Cerebellar nuclear complex (tissue), 1 donor: ENCODE measurements at places on chromosomes 12 and 14.

DNA sequence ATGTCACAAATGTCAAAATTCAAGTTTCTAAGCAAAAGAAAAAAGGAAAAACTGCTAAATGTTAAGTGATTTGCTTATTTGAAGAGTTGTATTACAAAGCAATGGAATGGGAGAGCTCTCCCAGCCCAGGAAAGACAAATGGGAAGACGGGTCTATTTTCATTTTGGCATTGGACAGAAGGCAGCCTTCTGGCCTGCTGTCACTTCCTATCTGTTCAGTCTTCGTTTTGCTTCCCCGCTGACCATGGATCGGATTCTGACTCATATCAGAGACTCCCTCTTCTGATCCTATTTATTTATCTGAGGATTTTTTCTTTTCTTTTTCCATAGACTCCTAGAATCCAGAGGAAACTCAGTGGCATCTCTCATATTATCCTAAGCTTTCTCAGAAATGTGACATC is 634.9 kb downstream of the DIO2 start:
- DNase-seq = peak; percentile 76

DNA sequence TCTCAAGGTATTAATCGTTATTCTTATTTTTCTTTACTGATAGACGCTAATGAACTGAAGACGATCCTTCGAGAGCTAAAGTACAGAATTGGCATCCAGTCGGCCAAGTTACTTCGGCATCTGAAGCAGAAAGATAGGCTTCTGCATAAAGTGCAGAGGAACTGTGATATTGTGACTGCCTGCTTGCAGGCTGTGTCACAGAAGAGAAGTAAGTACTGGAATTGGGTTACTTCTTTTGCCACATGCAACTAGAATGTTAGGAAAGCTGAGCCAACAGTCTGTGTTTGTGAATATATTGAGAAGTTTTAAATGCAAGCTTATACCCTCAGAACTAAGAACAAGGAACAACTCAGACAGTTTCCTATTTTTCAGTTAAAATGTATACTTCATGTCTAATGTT is 26.6 kb upstream of the GNS start:
- no peak for DNase-seq

DNA sequence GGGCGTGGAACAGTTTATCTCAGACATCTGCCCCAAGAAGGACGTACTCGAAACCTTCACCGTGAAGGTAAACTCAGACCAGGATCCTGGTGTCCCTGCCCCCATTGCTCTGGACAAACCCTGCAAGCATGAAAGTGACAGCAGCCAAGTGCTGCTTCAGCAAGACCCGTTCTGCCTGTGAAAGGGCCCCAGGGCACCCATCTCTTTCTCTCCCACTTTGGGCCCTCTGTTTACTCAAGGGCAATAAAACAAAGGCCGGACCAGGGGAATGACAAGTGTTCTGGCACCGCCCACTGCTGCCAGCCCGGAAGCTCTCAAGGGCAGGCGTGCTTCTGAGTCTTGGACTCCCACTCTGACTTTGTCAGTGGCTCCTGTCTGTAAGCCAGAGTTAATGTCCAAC is 35.3 kb downstream of the CD9 start:
- no peak for DNase-seq

GRCh38 chr12:49974677-49975317 is 2.0 kb downstream of the AQP6 start:
- DNase-seq = no peak

GRCh38 chr12:89544681-89545184 is 18.9 kb upstream of the POC1B start:
- DNase-seq = peak; percentile 40

- DNase-seq = no peak
Observed at GRCh38 chr14:26190646-26191045, 407.2 kb downstream of the NOVA1 start.

DNA sequence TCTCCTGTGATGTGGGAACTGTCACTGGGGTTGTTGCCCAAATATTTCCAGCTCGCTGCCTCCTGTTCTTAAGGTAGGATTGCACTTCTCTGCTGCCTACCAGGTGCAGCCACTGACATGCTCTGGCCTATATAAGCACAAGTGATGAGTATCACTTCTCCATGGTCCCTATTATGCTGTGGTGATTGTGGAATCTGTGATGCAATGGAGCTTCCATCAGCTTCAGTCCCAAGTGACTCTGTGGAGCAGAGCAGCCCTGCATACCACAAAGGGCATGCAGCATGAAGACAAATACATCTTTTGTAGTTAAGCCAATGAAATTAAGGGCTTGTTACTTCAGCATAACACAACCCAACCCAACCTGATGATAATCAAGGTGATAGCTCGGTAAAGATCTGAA is 43.5 kb downstream of the CKAP4 start:
- no peak for DNase-seq

GRCh38 chr12:95126076-95126475 is 52.7 kb upstream of the NR2C1 start:
- DNase-seq = no peak

DNA sequence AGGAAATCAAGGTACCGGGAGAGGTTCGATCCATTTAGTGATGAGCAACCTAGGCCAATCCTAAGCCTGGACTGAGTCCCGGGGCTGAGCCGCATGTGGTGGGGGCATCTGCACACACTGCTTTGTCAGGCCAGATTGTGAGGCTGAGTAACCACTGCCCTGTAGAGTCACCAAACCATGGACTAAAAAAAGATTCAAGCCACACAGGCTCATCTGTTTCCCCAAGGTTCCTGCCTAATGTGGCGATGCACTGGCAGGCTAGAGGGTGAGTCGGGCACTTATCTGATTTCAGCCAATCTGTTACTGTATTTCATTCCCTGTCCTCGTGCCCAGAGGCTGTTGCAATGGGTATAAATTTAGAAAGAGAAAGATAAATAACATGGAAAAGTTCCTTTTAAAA is 140.8 kb downstream of the TTC7B start:
- DNase-seq = peak; percentile 97

DNA sequence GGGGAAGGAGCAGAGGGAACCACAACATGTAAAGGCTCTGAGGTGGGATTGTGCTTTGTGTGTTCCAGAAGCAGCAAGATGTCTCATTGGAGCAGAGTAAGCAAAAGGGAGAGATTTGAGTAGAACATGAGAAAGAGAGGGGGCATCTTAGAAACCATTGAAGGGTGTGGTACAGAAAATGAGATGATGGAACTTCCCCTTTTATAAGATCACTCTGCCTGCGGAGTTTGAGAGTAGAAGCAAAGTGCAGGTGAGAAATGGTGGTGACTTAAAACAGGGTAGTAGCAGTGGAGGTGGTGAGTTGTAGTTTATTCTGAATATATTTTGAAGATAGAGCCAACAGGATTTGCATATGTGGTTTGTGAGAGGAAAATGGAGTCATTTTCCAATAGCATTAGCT is 56.0 kb downstream of the FBXO34 start:
- no peak for DNase-seq

DNA sequence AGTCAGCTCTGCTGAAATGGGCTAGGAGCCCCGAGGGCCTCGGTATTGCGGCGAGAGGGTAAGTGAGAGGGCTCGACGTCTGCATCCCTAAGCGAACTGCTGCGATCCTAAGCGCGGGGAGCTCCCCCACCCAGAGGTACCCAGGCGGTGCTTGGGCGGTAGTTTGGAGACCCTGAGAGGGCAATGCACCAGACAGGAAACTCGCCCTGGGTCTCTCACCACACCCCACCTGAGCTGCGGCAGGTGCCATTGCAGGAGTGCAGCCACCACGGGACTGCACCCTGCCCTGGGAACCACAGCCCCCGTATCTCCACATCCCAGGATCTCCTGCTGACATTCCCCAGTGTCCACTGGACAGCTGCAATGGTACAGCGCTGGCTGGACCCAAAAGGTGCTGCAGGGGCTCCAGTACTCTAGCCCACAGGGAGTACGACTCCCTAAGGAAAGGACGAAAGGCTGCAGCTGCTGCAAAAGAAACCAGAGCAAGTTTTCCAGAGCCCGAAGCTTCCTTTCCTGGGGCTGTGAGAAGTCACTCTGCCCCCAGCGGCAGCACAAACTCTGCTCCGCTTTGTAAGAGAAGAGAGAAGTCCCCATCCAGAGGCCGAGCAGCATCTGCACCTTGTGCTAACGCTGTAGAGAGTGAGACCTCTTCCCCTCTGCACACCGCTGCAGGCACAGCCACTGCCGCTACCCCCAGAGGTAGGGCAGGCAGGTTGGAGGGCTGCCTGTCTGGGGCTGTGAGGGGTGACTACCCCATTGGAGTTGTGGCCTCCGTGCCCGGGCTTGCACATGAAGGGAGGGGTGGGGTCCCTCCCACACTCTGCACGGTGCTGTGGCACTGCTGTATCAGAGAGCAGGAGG is 31.1 kb upstream of the MON2 start:
- DNase-seq = no peak

DNA sequence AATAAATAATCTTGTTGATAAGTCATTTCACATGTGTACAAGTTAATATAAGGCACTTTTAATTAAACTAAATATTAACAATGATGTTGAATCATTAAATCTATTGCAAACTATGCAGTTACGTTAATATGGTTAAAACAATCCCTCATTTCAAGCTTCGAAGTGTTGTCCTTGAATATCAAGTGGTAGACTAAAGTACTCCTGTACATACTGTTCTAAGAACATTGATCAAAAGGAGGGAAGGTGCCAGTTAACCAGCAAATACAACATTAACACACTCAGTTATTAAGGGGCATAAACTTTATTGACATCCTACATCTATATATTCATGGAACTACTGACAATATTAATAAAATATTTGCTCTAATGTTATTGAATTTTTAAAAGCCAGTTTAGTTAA is 8.7 kb downstream of the BCAT1 start:
- no peak for DNase-seq

GRCh38 chr14:56352999-56353398 is 226.6 kb upstream of the TMEM260 start:
- DNase-seq = no peak

DNA sequence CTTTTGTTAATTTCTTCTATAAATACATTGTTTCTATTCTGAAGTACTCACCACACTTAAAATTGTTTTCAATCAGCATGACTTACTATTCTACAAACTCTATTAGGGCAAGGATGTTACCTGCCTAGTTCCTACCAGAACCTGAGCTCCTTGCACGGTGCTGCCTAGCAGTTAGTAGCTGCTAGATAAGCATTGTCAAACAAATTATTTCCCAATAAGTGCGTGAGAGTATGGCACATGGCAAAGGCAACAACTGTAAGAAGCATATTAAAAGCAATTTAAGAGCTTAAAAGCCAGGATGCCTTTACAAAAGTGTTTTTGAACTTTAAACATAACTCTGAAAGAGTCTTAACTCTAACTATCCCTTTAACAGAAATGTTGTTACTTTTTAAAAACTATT is 8.2 kb upstream of the LYZ start:
- no peak for DNase-seq

- no peak for DNase-seq
Observed at GRCh38 chr12:107493135-107493494, 192.5 kb upstream of the PWP1 start.

DNA sequence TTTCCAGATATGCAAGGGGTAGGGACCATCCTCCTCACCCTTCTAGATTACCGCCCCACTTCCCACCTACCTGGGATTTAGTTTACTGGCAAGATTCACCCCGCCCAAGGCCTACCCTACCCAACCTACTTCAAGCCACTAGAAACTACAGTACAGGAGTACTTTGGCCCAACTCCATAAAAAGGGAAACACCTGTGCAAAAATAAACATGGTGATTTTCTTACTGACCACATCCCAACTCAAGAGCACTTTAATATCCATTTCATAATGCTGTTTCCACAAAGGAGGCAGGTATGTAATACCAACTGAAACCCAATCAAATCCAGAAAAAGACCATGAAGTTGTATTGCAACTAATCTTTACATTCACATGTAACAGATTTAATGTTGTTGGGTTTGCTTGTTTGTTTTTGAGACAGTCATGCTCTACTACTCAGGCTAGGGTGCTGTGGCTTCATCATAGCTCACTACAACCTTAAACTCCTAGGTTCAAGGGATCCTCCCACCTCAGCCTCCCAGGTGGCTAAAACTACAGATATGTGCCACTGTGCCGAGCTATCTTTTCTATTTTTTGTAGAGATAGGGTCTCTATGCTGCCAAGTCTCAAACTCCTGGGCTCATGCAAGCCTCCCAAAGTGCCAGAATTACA is 41.7 kb upstream of the RAP1B start:
- DNase-seq = no peak

GRCh38 chr12:105466231-105466900 is 135.9 kb downstream of the C12orf75 start:
- DNase-seq = no peak

- no peak for DNase-seq
Observed at GRCh38 chr12:44847403-44847802, 28.7 kb downstream of the NELL2 start.

DNA sequence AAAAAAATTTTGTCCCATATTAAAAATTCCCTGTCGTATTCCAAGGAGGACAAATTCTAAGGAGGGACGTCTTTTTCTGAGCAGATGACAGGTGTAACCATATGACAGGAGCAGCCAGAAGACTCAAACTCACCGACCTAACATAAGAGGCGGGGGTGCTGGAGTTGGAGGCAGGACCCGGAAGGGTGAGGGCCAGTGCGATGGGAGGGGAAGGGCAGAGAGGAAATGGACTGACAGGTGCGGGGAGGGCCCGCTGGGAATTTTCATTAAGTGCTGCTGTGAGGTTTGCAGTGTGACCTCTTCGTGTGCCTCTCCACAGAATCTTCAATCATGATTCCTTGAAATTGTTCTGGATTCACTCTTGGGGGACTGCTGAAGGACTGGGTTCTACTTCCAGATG is 189.4 kb downstream of the NTF3 start:
- DNase-seq = no peak

DNA sequence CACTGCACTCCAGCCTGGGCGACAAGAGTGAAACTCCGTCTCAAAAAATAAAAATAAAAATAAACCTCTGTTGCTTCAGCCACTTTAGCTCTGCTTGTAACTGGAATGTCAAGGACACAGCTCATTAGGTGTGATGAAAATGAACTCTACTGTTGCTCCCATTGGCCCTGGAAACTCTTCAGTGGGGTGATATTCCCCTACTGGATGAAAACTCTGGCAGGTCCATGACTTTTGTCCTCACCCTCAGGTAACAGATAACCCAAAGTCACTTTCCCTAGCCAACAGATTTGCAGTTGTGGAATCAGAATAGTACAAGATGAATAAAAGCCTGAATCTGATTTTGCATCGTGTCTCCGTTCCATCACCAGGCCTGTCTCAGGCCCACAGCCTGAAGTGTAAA is 92.1 kb upstream of the CEP83 start:
- DNase-seq = no peak

GRCh38 chr12:120169946-120170345 is 24.6 kb downstream of the GCN1 start:
- no peak for DNase-seq

DNA sequence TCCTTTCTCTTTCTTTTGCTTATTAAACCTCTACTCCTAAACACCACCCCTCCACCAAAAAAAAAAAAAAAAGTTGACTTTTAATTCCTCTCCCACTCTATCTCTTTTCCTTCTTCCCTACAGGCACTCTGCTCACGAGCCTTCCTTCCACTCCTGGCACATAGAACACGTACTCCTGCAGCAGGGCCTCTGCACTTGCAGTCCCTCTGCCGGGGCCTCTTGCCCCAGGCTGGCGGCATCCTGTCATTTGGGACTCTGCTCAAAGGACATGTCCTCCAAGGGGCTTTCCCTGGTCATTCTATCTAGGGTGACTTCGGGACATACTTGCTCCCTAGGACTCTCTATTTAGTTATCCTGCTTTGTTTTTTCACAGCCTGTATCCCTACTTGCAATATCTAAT is 7.7 kb downstream of the FOS start:
- no peak for DNase-seq
